Esophagus muscularis mucosa (tissue), 4 donors: ENCODE measurements at places on chromosomes 5 and 9. TPM values are rescaled to one million over a fixed set of nuclear protein-coding genes. Genes with fewer than 3 reads are reported as not detected.

CER1 gene
- not detected for total RNA-seq

FCN2 gene
- not detected for total RNA-seq

SLCO4C1 gene
- total RNA-seq = 0.17 TPM

CETN3 gene
- total RNA-seq = 4.3 TPM

PPP3R2 gene
- not detected for total RNA-seq

PCDHA7 gene
- 1.0 TPM for total RNA-seq

PCDHGA3 gene
- total RNA-seq = 1.9 TPM

TNC gene
- total RNA-seq = 576 TPM

FAM81B gene
- not detected for total RNA-seq

TSSK1B gene
- not detected for total RNA-seq

ACTBL2 gene
- not detected for total RNA-seq
